ENCODE measurements at places on chromosomes 2 and 18.

- no peak for DNase-seq
These were observed 5.1 kb downstream of the DGUOK start for GRCh38 chr2:73931531-73932500.

- DNase-seq, result no peak
These were observed 53.6 kb downstream of the GALNT1 start for GRCh38 chr18:35635170-35635569.

DNA sequence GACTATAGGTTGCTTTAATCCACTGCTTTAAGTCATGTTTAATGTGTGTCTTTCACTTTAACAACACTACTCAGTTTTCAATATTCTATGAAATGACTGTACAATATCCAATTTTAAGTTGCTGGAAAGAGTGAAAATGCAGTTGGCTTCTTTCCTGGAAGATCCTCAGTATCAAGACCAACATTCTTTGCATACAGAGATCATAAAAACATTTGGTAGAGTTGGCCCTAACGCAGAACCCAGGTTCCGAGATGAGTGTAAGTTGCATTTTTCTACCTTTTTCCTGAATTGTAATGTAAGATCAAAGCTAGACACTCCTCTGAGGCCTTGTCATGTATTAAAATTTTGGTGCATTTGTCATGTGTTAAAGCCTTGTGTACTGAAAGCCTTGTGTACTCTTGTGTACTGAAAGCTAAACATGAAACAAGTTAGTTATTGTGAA, 42.9 kb upstream of the TNFRSF11A start:
- peak; percentile 12 for DNase-seq

GRCh38 chr2:117820444-117820843, 6.0 kb downstream of the DDX18 start:
- DNase-seq, result no peak

GRCh38 chr18:51739044-51739666, 541.7 kb upstream of the MEX3C start:
- no peak for DNase-seq

- DNase-seq, result no peak
These were observed 288.1 kb upstream of the CELF4 start for GRCh38 chr18:37853706-37854105.

DNA sequence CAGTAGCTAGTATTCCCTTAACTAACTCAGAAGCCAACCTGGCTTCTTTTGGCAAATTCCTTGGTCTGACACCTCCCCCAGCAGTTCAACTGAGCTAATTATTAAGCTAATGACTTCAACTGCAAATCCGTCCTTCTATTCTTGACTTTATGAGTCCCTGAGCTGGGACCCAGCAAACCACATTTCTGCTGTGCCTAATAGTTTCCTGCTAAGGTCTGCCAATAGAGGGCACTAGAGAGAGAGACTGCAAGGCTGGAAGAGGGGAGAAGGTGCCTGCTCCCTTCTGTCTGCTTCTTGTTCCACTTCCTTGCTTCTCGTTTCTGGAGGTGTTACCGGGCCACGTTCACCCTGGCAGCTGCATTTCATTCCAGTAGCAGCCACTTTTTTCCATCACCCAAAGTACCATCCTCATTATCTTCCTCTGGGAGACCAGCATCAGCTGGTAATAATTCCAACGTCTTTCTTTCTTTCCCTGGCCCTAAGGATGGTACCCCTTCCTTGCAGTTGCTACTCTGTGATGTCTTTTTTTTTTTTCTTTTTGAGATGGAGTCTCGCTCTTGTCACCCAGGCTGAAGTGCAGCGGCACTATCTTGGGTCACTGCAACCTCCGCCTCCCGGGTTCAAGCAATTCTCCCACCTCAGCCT, 352.0 kb downstream of the TNS1 start:
- DNase-seq, result peak; percentile 19

DNA sequence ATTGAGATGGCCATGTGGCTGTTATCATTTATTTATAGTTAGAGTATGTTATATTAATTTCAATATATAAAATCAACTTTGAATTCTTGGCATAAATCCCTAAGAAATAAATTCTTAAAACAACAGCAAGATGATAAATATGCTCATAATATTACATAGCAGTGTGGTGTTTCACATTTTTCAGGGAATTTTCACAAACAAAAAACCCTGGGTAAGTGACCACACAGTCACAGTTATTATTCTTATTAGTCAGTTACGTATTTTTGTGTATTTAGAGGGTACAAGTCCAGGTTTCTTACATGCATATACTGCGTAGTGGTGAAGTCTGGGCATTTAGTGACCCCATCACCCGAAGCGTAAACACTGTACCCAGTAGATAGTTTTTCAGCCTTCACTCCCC, 289.5 kb upstream of the REV1 start:
- DNase-seq, result no peak

DNA sequence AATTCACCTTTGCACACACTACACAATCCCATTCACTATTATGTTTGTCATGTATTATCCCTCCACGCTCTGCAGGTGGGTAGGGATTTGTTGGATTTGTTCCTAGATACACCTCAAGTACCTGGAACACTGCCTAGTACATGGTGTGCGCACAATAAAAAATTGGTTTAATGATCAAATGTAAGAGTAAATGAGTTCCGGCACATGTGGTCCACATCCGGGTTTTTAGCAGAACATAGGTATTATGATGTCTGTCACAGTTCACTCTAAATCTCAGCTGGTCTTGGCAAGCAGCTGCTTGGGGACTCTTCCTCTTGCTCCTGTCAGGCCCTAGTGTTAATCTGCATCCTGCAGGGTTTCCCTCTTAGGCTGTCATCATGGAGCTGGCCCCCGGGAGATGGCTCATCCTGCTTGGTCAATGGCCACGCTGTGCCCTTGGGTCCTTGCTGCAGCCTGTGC, 21.8 kb upstream of the IL1R1 start:
- no peak for DNase-seq

GRCh38 chr18:75831960-75832359, 404.5 kb upstream of the SMIM21 start:
- no peak for DNase-seq

GRCh38 chr2:106193690-106193976, 468 bp downstream of the UXS1 start:
- DNase-seq, result no peak

DNA sequence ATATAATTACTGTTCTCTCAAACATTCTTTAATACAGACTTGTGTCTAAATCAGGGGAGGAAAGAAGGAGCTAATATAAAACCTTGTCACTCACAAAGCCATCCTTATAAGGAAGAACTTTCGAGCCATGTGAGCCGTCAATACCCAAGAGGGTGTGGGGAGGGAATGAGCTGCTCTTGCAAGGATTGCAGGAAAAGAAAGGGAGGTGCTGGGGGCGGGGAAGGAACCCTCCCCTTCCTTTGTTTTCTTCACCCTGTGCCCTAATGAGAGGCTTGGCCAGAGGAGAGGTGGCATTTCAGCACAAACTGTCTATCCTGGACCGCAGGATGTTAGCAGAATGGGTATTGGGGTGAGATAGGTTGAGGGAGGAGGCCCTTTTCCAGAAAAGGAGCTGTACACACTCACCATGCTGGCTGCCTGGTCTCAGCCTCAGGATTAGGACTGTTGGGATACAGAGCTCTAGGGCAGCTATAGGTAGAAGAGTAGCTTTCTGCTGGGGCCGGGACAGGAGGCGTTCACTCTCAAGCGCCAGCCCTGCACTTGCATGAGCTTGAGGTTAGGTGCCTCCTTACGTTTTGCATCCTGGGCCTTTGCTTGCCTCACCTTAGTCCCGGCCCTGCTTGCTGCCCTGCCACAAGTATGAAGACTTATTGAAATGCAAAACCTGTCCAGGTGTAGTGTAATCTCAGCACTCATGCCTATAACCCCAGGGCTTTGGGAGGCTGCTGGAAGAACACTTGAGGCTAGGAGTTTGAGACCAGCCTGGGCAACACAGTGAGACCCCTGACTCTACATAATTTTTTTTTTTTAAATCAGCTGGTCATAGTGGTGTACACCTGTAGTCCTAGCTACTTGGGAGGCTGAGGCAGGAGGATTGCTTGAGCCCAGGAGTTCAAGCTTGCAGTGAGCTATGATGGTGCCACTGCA, 190.5 kb downstream of the LOXHD1 start:
- no peak for DNase-seq

DNA sequence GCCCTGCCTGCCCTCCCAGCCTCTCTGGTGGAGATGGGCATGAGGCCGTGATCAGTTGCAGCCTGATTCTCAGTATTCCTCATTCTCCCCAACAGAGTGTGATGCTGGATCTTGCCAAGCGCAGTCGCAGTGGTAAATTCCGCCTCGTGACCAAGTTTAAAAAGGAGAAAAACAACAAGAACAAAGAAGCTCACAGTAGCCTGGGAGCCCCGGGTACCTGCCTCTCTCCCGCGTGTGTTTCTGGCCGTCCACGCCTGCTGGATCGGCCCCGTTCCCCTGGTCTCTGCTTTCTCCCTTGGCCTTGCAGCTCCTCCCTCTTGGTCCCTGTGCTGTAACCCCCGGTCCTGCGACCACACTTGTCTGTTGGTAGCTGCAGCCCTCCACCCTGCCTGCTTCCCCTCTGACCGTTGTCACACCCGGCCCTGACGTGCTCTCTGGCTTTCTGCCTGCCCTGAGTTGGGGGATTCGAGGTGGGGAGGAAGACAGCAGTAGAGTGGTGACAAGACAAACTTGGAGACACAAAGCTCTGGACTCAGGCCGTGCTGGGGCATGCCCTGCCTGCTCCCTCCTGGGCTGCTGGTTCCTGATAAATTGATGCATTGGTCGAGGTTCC, 99.5 kb downstream of the USP40 start:
- DNase-seq, result no peak

- DNase-seq, result no peak
These were observed 1180.7 kb upstream of the CRIM1 start for GRCh38 chr2:35174845-35175244.

DNA sequence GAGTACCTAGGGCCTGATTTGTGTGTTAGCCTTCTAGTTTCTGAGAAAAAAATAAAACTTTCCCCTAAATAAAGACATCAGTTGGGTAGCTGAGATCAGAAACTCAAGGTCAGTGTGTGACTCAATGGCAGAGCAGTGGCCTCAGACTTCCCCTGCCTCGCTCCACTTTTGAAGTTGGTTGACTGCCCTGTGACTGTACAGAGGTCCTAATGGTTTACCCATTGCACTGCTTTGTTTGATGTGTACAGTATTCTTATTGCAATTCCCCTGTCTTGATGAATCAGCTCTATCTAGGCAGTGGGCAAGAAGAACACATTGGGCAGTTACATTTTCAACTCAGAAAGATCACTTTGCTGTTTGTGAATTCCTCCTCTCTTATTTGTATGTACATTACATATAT, 315.7 kb downstream of the KCNS3 start:
- DNase-seq, result no peak

- DNase-seq, result no peak
These were observed 55.2 kb upstream of the LDLRAD4 start for GRCh38 chr18:13163167-13163927.

DNA sequence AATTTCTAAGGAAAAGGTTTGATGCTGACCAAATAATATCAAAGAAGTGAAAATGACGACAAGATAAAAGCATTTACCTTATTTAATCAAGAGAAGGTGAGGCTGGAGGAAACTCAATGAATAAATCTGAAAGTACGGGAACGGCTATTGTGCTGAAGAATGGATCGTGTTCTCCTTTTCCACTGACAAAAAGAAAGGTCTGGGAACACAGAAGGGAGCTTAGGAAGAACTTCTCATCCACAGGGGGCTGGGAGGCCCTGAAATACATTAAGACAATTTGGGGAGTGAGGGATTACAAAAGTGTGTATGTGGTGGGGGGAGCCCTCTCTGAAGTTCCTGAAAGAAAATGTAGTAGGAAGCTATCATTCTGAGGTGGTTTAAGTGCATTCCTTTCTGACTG, 582.3 kb downstream of the SLC4A3 start:
- no peak for DNase-seq

- DNase-seq, result no peak
These were observed 1.9 kb downstream of the HS6ST1 start for GRCh38 chr2:128316777-128317180.

- no peak for DNase-seq
These were observed 62.0 kb downstream of the SMAD7 start for GRCh38 chr18:48888773-48889080.

- no peak for DNase-seq
These were observed 38.3 kb downstream of the ZNF532 start for GRCh38 chr18:58902961-58903360.

DNA sequence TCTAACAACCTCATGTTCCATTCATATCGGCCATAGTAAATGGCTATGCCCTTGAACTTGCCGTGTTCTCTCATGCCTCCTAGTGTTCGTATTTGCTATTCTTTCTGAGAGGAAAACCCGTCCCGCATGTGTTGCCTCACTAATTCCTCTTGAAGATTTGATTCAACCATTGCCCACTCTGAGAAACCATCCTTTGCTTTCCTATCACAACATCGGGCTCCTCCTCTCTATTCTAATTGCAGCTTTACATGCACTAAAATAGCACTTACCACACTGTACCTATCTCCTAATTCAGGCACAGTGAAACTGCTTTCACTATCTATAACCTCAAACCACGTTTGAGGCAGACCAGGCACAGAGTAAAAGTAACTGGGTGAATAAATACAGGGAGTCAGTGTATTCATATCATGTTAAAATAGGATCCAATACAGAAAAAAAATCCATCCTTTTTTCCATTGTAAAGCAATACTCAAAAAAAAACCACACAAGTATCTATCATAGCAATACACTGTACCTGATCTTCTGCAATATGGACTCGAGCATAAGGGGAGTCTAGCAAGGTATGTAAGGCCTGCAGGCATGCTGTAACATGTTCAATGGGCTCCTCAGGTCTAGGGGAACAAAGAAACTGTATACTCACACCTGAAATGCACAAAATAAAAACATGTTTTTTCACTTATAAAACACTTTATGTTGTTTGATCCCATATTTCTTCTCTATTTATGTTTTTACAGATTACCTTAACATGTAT, 39.0 kb upstream of the STRN start:
- no peak for DNase-seq
